ENCODE measurements at places on chromosomes 2 and 18.

- DNase-seq, result peak; percentile 51
These were observed 10.2 kb downstream of the NEDD4L start for GRCh38 chr18:58054041-58054781.

- no peak for DNase-seq
These were observed 1668.2 kb upstream of the SLC39A10 start for GRCh38 chr2:193988784-193989183.

GRCh38 chr2:234478121-234478858 is 18.6 kb downstream of the ARL4C start:
- DNase-seq, result no peak

GRCh38 chr18:57051021-57051656 is 95.7 kb upstream of the BOD1L2 start:
- DNase-seq, result no peak

DNA sequence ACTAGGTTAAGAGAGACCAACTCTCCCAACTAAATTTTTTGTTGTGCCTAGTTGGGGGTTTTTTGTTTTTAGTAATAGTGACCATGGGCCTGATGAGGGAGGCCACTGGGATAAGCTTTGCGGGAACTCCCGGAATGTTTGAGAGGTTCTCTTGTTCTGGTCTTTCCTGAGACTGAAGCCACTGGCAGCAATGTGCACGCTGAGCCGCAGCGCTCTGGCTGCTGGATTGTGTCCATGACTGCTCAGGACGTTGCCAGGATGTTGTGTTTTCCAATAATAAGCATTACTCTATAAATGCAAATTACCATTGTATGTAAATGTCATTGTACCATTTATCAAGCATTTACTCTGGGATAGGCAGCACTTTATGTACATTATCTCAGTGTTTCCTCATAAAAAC is 126.1 kb downstream of the GALNT1 start:
- no peak for DNase-seq

GRCh38 chr2:216056739-216057138 is 24.9 kb downstream of the PECR start:
- DNase-seq, result no peak

DNA sequence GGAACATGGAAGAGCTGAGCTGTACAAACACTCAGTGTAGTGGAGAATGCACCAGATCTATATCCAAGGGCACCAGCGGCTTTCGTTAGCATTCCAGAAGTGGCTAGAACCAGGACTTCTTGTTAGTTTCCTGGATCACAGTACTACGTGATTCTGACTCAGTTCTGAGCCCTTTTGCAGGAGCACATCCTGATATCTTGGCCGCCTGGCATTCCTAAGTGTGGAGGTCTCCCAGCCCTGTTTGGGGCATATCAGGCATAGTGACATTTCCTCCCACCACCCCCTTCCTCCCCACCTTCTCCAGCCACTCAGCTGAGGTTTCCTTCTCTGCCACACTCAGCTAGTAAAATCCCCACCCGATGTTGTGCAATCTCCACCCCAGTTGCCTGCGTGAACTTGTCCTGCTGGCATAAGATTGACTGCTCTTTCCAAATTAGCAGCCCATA is 63.4 kb downstream of the BMP10 start:
- no peak for DNase-seq

DNA sequence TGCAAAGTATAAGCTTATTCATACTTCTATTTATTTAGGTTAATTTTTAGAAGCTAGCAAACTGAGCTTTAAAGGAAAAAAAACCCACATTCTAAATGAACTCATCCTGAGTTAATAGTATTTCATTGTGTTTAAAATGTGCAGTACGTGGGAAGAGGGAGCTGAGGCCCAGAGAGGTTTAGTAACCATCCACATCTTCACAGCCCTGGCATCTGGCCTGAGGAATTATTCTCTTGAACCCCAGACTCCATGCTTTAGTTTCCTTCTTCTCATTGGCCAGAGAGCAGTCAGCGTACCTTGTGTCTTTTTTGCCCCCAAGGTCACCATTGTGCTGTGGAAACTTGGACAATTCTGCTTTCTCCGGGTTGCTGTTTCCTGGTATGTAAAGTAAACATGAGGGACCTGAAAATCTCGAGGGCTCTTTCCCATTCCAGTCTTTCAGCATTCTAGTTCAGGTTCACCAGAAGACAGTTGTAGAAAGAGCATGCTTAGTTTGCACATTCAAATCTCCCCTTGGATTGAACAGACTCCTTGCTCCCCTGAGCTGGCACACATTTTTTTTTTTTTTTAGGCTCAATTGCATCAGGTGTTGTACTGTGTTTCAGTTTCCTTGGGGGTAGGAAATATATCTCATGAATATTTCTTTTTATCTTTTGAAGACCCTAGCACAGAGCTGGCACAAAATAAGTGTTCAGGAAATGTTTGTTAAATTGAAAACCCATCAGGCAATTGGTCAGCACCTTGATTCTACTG is 81.4 kb downstream of the MYCN start:
- no peak for DNase-seq

- DNase-seq, result no peak
These were observed 193.2 kb downstream of the INO80D start for GRCh38 chr2:205892665-205893259.

DNA sequence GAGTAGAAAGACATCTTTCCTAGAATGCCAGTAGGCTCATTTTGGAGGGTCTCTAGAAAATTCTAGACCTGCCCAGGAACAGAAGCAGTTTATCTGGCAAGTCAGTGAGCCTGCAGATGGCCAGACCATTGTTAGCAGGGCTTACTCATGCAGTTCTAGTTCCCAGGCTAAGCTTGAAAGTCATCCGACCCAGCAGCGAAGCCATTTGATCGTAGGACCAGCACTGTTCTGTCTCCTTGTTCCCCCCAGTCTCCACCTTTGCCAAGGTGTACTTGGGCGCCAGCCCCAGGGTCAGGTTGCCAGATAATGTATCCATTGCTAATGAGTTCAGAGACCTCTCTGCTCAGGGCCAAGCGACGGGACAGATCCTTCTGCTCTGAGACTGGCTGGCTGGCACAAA is 70.1 kb downstream of the EPAS1 start:
- DNase-seq, result no peak

- peak; percentile 66 for DNase-seq
These were observed 345.5 kb upstream of the DSEL start for GRCh38 chr18:67862069-67862468.

DNA sequence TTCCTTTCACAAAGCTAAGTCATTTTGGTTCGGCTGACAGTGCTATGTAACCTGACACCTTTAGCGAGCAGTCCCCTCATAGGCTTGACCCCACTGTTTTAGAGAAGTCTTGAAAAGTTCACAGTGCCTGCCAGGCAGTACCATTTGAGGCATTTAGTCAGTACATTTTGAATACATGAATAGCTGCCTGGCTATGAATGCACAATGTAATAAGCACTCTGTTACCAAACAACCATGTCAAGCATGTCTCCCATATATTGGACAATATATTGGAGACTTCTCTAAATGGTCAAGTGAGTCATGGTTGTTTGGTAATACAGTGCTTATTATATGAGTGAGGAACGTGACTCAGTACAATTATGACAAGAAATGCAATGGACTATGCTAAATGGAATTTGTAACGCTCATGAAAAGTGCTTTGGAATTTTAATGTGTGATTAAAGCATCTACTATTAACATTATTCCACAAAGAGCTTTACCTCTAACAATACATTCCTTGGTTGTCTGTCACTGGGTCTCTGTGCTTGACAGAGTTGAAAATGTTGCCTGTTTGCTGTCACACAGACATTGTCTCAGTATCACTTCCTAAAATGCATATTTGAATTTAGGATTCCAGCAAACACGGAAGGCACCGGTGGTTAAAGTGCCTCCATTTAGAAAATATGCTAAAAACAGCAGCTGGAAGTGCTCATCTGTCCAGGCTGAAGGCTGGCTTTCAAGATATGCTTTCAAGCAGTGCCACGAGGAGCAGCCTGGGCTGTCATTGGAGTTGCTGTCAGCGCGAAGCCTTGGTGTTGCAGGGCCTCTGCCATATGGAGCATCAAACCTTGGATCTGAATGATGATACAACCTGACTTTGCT is 458.6 kb downstream of the FBXO15 start:
- peak; percentile 98 for DNase-seq

DNA sequence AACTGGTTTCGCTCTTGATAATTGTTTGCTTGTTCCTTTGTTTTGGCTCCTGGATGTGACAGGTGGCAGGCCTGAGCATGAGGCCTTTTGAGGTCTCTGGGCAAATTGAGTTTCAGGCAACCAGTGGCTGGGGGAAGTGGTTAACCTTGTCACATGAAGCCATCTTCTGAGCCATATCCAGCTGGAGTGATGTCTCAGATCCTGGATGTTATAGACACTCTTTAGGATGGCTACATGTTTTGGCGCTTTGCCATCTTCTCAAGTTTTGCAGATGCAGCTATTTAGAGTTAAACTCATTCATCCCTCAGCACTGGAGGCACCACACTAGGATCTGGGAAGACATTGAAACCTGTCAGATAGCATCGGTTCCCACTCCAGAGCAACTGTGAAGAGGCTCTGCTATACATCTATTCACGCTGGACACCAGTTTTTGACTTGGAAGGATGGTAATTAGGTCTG is 25.3 kb upstream of the TACR1 start:
- no peak for DNase-seq

GRCh38 chr2:120601566-120601965 is 134.1 kb upstream of the GLI2 start:
- DNase-seq, result no peak

DNA sequence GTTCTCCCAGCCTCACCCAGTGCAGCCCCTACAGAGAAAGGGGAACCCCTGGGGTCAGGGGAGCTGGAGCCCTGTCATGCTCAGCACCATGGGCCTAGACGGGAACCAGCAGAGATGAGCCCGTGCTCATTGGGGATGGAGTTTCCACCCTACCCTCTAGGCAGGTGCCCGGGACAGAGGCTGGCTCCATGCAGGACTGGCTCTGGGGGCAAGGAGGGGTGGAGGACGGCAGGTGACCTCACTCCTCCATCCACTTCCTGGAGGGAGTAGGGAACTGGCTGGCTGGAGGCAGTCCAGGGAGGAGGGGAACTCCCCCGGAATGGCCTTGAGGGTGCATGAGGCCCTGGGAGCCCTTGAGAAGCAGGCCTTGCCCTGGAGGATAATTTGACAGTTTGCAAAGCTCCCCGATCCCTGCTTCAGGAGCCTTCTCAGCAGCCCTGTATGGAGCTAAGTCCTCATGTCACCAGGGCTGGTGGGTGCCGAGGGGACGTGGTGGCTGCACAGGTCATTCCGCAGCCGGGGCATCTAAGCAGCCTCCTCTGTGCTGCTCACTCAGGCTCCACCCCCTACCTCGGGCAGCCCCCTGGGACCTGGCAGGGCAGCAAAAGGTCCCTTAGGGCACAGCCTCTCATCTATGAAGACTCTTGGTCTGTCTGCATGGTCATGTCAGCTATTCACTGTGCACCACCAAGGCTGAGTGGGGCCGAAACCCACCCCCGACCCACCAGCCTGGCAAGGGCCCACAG is 2.1 kb downstream of the NEURL3 start:
- no peak for DNase-seq

DNA sequence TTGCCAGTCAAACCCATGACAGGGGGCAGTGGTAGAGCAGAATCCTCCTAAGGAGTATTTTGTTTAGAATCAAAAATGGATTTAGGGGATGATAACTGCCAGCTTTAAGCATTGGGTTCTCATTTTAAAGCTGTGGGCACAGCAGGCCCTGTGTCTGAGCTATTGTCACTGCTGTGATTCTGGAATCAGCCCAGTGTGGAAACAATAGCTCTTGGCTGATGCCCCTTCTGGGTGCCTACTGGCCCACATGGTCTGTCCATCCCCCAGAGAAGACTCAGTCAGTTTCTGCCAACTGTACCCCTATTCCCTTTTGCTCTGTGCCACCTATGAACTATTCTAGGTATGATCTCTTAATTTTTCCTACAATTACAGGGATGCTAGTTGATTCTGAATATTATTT is 91.7 kb upstream of the LRRTM1 start:
- DNase-seq, result no peak

DNA sequence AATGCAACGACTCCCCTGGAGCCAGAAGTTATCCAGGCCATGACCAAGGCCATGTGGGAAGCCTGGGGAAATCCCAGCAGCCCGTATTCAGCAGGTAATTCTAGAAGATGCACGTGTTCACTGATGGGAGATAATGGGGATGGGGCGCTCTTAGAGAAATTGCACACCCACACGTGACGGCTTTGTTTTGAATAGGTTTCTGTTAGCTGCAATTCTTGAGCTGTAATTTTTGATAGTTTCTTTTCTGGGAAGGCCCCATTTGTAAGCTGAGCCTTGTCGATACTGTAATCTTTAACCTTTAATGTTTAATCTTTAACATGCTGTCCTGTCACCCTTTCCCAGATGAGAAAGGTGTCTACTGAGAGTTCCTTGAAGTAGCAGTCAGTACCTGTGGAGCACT is 3.6 kb downstream of the SCLY start:
- no peak for DNase-seq

DNA sequence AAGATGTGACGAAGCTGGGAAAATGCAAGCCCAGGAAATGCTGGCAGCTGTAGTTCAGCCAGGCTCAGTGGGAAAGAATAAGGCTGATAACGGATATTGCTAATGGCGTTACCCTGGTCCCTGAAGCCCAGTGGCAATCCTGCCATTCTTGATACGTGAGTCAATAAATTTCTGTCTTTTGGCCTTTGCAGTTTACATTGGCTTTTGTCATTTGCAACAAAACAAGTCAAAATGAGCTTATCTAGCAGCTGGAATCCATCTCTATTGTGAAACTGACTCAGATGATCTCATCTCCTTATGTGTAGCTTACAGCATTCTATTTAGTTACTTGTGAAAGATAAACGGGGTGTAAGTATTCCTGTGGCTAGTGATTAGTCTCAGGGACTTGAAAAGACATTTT is 43.8 kb downstream of the ARL6IP6 start:
- DNase-seq, result peak; percentile 56

Measured in fibroblast of skin of right quadriceps (primary cell).